ENCODE measurements at places on chromosomes 2 and 18.

DNA sequence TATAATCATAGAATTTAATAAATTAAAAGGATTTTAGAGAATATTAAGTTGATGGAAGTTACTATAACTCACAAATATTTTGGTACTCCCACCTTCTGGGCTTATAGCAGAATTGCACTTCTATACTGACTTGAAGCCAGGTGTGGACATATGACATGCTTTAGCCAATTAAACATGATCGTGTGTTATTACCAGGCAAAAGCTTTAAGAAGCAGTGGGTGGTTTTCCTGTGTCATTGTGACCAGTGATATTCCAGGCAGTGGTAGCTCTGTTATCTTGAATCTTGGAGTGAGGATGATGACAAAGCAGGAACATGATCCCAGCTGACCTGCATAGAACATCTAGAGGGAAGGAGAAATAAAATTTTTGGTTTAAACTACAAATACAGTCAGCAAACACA lies 370.9 kb upstream of the ZEB2 start:
- DNase-seq, result no peak

DNA sequence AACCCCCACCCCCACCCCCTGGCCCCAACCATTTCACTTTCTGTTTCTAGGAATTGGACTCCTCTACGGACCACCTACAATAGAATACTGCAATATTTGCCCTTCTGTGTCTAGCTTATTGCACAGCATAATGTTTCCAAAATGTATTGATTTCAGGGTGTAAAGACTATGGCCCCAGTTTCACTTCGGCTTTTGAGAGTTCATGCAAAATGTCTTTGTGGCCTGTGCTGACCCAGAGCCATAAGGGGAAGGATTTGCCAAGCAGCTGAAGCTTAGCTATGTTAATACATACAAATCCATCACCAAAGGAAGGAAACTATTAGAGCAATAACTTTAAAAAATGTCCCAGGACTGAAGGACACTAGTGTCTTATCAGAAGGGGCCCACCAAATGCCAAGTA lies 11.2 kb upstream of the ATP9B start:
- no peak for DNase-seq

GRCh38 chr2:120750488-120751210 lies 15.0 kb downstream of the GLI2 start:
- no peak for DNase-seq

DNA sequence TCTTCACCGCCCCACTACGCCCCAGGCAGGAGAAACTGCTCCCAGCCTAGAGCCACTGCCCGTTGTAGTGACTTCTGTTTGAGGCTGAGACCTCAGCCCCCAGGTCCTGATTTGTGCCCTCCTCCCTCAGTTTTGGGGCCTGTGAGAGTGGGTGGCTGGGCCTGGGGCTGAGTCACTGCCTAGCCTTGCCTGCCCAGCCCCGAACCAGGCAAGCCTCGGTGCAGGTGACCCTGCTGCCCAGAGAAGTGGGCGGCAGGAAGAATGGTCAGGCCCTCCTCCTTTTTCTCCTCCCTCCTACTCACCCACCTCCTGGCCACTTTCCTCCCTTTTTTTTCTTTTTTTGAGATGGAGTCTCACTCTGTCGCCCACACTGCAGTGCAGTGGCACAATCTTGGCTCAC lies 66.6 kb downstream of the ZFP36L2 start:
- no peak for DNase-seq

GRCh38 chr2:216023055-216023648 lies 9.8 kb upstream of the MREG start:
- DNase-seq, result no peak

GRCh38 chr18:70355620-70356385 lies 67.0 kb downstream of the SOCS6 start:
- DNase-seq, result no peak

DNA sequence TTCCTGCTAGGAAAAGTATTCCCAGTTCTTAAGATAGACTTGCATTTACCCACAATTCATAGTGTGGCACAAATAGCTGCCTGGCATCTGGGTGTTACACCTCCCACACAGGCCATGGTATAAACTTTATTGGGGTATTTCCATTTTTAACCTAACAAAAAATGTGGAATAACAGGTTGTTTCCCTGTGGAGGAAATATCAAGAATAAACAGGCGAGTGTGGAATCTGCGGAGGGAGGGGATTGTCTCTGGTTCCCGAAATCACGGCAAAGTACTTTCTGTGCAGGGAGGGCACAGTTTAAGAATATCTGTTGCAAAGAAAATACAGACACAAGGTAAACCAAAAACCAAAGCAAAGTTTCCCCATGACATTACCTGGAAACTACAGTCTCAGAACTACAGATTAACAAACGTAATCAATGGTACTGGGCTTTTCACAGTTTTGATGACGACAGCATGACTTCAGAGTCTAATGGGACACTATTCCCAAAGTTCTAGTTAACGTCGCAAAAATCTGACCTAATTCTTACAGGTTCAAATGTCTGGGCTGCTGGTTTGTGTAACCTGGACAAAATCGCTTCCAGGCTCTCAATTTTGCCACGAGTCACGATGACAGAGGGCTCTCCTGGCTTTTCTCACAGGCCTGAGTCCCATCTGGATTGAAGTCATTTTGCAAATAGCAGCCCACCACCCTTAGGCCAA lies 1.4 kb downstream of the STARD7 start:
- no peak for DNase-seq

GRCh38 chr2:223297788-223298187 lies 245.8 kb downstream of the KCNE4 start:
- no peak for DNase-seq

DNA sequence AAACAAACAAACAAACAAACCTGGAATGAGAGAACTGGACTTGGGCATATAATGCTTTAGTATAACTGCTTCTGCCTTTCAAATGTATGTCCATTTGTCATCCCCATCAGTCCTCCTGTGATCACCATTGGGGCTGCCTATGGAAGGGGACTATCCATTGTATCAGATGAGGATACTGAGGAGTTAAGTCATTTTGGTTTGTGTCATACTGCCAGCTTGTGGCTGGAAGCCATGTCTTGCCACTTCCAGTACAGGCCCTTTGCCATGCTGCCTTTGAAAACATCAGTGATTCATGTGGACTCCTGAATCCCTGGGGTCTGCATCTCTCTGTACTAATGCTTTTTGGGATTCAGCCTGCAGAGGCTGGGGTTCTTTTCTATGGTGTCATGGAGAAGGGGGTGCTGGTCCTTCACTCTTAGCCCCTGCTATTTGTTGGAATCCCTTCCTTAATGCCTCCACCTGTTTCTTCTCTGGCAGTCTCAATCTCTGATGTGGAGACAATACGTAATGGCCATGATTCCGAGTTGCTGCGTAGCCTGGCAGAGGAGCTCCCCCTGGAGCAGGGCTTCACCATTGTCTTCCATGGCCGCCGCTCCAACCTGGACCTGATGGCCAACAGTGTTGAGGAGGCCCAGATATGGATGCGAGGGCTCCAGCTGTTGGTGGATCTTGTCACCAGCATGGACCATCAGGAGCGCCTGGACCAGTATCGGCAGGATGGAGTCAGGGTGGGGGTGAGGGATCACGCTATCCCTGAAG lies 10.6 kb downstream of the PLCD4 start:
- no peak for DNase-seq

GRCh38 chr2:197216361-197216979 lies 94.1 kb downstream of the ANKRD44 start:
- no peak for DNase-seq

DNA sequence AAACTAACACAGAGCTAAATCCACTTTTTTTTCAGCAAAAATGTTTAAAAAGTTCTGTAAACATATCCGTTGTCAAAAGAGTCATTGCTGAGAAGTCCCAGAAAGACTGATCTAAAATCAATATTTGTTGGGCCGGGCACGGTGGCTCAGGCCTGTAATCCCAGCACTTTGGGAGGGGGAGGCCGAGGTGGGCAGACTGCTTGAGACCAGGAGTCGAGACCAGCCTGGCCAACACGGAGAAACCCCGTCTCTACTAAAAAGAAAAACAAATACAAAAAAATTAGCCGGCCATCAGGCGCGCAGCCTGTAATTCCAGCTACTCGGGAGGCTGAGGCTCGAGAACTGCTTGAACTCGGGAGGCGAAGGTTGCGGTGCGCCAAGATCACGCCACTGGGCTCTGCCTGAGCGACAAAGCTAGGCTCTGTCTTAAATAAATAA lies 1.4 kb downstream of the OLA1 start:
- no peak for DNase-seq

DNA sequence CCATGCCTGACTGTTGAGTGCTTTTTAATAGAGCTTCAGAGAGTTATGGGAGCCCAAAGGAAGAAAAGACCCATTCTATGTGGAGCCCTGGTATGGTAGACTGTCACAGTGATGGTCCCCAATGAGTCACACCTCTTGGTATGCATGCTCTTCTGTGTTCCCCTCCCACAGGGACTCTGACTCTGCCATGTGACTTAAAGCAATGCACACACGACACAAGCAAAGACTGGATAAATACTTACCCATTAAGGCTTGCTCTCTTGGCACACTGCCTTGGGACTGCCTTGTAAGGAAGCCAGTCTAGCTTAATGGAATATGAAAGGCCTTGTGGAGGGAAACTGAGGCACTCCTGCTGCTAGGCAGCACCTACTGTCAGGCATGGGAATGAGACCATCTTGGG lies 16.7 kb upstream of the DTNB start:
- DNase-seq, result no peak

GRCh38 chr2:179861027-179861415 lies 391 bp downstream of the ZNF385B start:
- DNase-seq, result no peak

GRCh38 chr2:72892506-72893173 lies 5.4 kb downstream of the SPR start:
- peak; percentile 76 for DNase-seq

GRCh38 chr2:170475878-170476277 lies 239.3 kb upstream of the SP5 start:
- DNase-seq, result no peak

GRCh38 chr2:45930396-45930792 lies 278.9 kb downstream of the PRKCE start:
- no peak for DNase-seq

DNA sequence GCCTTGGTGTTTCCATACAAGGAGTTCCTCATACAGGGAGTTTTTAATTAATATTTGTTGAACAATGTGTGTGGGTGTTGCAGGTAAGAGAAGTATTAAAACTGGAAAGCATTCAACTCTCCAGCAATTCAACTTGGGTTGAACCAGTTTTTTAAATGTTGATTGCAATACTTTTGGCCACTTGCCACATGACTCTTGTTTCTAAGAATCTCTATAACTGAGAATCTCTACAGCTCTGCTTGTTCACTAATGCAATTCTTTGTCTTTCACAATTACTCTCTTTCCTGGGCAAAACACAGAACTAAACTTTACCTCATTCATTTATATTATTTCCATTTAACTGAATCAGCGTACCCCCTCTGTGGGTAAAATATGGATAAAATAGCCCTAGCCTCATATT lies 429.4 kb downstream of the ARHGAP15 start:
- no peak for DNase-seq

- no peak for DNase-seq
Measured at GRCh38 chr2:204576362-204576979, 31.2 kb downstream of the PARD3B start.

DNA sequence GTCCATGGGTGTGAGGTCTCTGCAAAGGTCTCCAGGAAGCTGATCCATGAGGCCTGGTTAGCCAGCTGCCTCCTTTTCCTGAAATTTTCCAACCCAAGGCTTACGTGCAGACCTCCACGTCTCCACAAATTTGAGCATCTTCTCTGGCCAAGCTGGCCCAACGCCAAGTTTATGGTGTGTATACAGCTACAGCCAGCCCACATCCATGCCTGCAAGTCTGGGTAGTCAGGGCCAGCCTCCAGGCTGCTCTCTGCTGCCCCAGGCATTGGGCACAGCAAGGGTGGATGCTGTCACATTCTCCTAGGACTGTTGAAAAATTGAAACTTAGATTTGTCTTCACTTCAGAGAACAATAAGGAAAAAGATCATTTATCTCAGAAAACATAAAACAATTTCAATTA lies 525.5 kb upstream of the CHAC2 start:
- no peak for DNase-seq

DNA sequence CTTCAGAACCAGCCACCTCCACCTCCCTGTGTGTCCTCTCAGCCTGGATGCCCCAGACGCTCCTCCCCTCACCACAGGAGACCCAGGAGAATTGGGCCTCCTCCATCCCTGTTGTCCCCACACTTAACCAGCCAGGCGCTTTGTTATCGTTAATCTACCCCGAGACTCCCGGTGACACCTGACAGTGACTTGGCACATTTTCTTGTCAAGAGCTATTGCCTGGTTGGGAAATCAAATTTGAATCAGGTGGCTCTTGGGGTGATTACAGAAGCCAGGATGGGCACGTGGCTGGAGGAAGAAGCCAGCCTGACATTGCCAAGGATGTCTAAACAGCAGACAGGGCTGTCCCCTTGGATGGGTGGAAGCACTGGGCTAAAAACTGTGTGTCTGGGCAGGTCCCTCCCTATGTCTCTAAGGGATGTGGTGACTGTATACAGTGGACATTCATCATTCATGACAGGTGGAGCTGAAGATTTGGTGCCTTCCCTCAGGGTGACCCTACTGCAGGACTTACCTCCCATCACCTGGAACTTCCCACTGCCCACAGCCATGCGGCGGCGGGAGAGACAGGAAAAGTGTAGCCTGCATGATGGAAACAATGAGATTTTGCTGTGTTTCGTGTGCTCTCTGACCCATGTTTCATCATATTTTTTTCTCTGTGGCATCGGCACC lies 157.2 kb upstream of the CAPN13 start:
- DNase-seq, result no peak

- no peak for DNase-seq
Measured at GRCh38 chr2:12456293-12457106, 260.2 kb upstream of the TRIB2 start.

DNA sequence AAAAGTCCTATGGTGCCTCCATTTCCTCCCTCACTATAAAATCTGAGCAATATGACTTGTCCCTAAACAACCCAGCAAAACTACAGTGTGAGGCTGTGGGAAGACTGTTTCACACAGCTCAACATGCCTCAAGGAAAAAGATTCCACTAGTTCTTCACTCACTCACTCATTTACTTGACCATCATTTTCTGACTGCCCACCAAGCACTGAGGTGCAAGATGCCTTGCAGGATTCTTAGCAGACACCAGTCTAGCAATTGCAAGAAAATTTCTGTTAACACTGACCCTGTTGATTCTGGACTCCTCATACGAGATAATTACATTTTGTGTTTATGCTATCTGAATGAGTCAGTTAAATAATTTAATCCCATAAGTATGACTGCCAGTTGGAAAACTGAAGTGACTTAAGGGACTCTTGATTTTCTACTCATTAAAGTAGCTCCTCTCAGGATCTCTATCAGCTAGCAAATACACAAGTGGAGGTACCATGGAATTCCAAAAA lies 51.9 kb upstream of the PCBP1 start:
- no peak for DNase-seq
